ENCODE measurements at places on chromosomes 5 and 9.

- DNase-seq: no peak
Observed at GRCh38 chr5:126486332-126486731, 63.1 kb downstream of the GRAMD2B start.

DNA sequence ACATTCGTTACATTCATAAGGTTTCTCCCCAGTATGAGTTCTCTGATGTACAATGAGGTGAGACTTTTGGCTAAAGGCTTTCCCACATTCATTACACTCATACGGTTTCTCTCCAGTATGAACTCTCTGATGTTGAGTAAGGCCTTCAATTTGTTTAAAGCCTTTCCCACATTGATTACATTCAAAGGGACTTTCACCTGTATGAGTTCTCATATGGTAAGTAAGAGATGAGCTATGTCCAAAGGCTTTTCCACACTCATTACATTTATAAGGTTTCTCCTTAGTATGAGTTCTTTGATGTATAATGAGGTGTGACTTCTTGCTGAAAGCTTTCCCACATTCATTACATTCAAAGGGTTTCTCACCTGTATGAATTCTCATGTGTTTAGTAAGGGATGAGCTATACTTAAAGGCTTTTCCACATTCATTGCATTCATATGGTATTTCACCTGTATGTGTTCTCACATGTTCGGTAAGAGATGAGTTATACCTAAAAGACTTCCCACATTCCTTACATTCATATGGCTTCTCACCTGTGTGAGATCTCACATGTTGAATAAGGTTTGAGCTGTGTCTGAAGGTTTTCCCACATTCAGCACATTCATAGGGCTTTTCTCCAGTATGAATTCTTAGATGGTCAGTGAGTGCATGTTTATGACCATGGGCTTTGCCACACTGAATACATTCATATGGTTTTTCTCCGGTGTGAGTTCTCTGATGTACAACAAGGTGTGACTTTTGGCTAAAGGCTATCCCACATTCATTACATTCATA, 13.5 kb downstream of the ZFP37 start:
- DNase-seq: no peak

DNA sequence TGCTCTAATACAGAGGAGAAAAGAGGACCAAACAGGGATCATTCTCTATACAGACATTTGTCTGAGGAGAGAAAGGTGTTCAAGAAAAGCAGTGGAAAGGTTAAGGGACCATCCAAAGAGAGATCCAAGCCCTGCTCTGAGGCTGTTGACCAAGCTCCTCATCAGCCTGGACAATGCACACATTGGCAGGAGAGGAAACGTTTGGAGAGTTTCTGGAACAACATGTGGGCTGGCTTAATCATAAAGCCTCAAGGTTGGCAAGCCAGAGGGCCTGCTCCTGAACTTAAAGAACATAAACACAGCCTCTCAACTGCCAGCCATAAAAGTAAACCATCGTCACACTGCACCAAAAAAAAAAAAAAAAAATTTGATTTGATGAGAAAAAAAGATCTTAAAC, 184.4 kb upstream of the SLC12A2 start:
- no peak for DNase-seq

GRCh38 chr9:94717761-94718160, 8.7 kb upstream of the AOPEP start:
- DNase-seq: peak; percentile 41

DNA sequence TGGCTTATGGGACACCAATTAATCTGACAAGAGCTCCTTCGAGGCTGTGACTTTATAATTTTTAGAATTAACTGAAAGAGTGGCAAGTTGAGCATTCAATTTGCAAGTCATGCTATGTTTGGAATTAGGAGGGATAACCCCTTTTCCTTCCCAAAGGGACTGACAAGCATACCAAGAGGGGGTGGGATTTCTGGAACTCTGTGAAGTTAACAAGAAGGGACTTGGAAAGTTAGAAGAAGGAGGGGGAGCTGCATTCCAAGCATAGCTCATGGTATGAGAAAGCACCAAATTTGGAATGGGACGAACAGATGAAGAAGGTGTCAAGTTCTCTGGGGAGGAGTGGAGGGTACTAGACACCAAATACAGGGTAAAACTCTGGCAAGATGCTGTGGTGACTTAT, 8.9 kb upstream of the PALM2AKAP2 start:
- DNase-seq: peak; percentile 99

Measured in fibroblast of upper back skin (primary cell).